ENCODE measurements at places on chromosomes 13 and 19. TPM values are rescaled to one million over a fixed set of nuclear protein-coding genes. Genes with fewer than 3 reads are reported as not detected.

Gene RAB20
- 8.9 TPM for total RNA-seq

Gene SIGLEC9
- not detected for total RNA-seq

- H3K27ac ChIP-seq, result peak overlapping the region; percentile 83
- peaks cover 38% of the 10 kb centered on the region for H3K4me1 ChIP-seq
- H3K4me3 ChIP-seq, result no peak overlapping the region
- no peak for DNase-seq
Observed at GRCh38 chr13:60755380-60756163, 358.6 kb downstream of the TDRD3 start.

Gene LILRB1
- not detected for total RNA-seq

- no peaks in the 10 kb centered on the region for H3K27me3 ChIP-seq
- no peaks in the 10 kb centered on the region for H3K4me1 ChIP-seq
- DNase-seq, result no peak
- peaks cover 22% of the 10 kb centered on the region for H3K36me3 ChIP-seq
- no peak overlapping the region for H3K4me3 ChIP-seq
Observed at GRCh38 chr19:14459703-14460102, 15.5 kb downstream of the PTGER1 start.

DNA sequence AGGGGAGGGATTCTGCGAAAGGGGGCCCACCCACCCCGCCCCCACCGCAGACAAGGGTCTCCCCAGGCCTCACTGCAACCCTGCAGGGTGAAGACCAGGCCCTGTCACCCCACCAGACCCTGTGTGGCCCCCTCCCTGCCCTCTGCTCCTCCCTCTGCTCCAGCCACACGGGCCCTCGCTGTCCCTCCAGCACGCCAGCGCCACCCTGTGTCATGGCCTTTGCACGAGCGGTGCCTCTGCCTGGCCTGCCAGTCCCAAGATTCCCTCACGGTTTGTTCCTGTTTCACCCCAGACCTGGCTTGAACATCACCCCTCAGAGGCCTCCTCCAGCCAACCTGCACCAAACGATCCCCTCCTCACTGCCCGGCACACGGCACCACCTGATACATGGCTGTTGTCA is 27.3 kb downstream of the PIP5K1C start:
- DNase-seq, result no peak
- H3K4me1 ChIP-seq, result peaks cover 25% of the 10 kb centered on the region
- no peak overlapping the region for H3K4me3 ChIP-seq
- no peak overlapping the region for H3K27ac ChIP-seq
- no peaks in the 10 kb centered on the region for H3K27me3 ChIP-seq
- H3K36me3 ChIP-seq, result no peaks in the 10 kb centered on the region

Gene ZNF420
- total RNA-seq, result 13.6 TPM

DNA sequence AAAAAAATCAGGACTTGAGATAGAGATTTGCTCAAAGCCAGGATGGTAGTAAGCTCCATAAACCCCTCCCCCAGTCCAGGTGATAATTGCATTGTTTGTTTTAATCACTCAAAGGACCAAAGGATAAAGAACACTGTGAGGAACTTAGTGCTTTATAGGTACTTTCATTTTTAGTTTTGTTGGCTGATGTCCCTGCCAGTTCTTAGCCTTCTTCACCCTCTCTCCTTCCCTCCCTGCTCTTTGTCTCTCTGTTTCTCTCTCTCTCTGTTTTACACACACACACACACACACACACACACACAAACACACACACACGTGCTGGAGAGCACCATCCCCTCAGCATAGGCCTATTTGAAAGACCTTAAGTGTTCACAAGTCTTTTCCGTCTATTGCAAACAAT is 5.2 kb downstream of the FRY start:
- no peaks in the 10 kb centered on the region for H3K27me3 ChIP-seq
- peaks cover 59% of the 10 kb centered on the region for H3K4me1 ChIP-seq
- no peak overlapping the region for H3K4me3 ChIP-seq
- H3K27ac ChIP-seq, result no peak overlapping the region
- DNase-seq, result no peak
- no peaks in the 10 kb centered on the region for H3K36me3 ChIP-seq

Gene DOCK6
- total RNA-seq, result 66.4 TPM

GRCh38 chr13:76723551-76724232 is 162.5 kb downstream of the KCTD12 start:
- no peak overlapping the region for H3K27ac ChIP-seq
- peaks cover 9% of the 10 kb centered on the region for H3K4me1 ChIP-seq
- H3K4me3 ChIP-seq, result no peak overlapping the region
- peaks cover 5% of the 10 kb centered on the region for H3K36me3 ChIP-seq

- no peaks in the 10 kb centered on the region for H3K27me3 ChIP-seq
- H3K4me1 ChIP-seq, result peaks cover 13% of the 10 kb centered on the region
- DNase-seq, result no peak
- H3K4me3 ChIP-seq, result no peak overlapping the region
Observed at GRCh38 chr13:83297586-83298290, 584.5 kb downstream of the SLITRK1 start.

Gene UPF1
- 73.0 TPM for total RNA-seq
